ENCODE measurements at places on chromosomes 6 and 20.

- DNase-seq: no peak
Observed at GRCh38 chr6:74431873-74432580, 736.0 kb downstream of the CD109 start.

DNA sequence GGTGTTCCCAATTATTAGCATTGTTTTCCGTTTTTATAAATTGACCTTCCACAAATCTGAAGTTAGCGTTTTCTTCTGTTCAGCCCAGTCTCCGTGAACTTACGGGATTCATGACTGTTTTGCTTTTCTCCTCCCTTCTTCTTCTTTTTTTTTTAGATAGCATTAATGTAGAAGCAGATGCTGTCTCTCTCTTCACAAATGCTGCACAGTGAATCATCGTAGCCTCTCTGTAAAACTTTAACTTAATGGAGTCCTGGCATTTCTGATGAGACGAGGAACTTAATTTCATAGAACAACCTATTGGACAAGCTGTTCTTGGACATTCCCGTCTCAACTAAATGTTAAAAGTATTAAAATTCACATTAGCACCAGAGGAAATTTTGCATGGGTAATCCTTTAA lies 138.0 kb upstream of the EEF1E1 start:
- DNase-seq: no peak

DNA sequence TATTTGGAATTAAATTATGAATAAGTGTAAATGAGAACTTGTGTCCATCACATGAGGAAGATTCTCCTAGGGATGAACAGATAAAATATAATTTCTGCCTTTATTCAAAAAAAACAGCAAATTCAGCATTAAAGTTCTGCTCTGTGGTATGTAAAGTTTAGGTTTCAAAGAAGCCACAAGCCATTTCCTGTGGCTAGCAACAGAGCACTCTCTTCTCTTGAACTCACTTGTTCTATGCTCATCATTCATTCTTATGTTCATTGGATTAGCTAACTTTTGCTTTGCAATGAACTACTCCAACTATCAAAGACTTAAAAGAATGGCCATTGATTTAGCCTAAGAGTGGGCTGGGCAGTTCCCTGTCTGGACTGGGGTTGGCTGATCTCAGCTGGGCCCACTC lies 20.8 kb upstream of the SNRPB2 start:
- DNase-seq: peak; percentile 28

DNA sequence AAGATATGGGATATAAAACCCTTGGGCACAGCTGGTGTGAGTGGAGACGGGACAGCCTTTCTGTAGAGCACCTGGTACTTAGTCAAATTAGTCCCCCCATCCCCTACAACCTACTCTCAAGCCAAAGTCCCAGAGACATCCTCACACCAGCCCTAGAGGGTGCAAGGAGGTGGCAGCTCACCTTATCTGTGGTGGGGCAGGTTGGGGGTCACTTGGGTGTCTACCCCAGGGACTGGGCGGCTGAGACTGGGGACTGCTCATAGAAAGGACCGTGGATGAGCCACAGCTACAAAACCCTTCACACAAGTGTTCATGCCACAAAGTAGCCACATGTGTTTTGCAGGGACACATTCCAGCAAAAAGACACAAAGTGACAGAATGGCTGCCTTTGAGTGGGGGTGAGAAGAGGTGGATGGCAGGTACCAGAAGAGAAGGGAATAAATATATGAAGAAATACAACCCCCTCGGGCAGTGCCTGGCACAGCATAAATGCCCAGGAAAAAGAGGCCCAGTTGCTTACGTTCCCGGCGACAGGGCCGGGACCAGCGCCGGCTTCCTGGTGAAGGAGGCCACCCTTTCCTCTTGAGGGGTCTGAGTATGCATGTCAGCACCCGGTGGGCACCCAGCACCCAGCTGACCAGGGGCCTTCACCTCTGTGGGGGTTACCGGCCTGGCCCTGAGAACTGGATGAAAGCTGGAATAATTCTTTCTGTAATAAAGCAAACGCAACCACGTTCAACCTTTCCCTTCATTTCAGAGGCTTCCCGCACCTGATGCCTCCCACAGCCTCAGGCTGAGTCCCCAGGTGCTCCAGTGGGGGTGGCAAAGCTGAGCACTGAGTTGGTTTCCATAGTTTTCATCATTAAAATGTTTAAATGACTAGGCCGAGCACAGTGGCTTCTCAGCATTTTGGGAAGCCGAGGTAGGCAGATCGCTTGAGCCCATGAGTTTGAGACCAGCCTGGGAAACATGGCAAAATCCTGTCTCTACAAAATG lies 14.4 kb upstream of the CEBPB start:
- no peak for DNase-seq

- DNase-seq: no peak
Observed at GRCh38 chr6:151288712-151289398, 49.1 kb downstream of the AKAP12 start.

- no peak for DNase-seq
Observed at GRCh38 chr6:35023091-35024000, 117.8 kb downstream of the TCP11 start.

GRCh38 chr6:14690120-14691056 lies 555.5 kb upstream of the JARID2 start:
- DNase-seq: no peak

- DNase-seq: no peak
Observed at GRCh38 chr20:35395728-35396127, 16.0 kb downstream of the UQCC1 start.

- no peak for DNase-seq
Observed at GRCh38 chr20:48035961-48036731, 250.9 kb upstream of the SULF2 start.

DNA sequence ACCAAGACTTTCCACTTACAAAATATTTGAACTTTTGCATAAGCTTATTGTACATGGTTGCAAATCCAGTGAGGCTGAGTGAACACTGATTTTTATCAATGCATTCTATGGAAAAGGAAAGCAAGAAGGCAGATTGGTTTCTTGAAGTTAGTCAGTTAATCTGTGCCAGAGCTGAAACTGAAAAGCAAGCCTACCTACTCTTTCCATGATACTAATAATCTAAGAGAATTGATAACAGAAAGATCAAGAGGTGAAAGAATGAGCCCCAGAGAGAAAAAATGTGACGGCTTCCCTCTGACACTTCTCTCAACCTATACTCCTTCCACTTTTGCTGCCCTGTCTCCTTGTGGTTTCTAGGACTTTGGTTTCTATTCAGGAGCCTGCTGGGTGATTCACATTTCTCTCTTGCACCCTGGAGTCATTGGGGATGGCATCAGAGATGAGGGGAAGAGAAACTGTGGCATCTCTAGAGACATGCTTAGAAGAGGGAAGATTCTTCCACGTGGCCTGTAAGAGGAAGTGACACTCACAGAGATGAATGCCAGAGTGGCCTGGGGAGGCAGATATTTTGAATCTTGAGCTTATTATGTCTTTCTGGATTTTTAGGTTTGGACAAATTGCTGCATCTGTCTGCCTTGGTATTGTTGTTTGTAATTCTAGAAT lies 158.6 kb upstream of the RIMS1 start:
- no peak for DNase-seq

GRCh38 chr6:95127261-95127660 lies 450.1 kb upstream of the MANEA start:
- no peak for DNase-seq

DNA sequence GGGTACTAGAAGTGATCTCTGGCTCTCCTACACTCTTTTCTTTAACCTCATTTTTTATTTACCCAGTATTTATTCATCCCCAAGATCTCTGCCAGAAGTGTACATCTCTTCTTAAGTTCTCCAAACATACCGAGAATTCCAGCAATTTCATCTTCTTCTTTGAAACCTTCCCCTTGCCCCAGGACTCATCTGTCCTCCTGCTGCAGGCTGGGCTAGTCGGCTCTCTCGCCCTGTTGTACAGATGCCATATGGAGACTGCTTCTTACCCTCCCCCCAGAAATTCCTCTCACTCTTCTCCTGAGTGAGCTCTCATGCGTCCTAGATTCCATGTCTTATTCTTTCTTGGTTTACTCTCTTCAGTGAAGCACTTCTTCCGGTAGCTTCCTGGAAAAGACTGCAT lies 21.9 kb upstream of the PNRC1 start:
- DNase-seq: no peak

- DNase-seq: no peak
Observed at GRCh38 chr6:70163795-70164194, 139.1 kb downstream of the COL9A1 start.

DNA sequence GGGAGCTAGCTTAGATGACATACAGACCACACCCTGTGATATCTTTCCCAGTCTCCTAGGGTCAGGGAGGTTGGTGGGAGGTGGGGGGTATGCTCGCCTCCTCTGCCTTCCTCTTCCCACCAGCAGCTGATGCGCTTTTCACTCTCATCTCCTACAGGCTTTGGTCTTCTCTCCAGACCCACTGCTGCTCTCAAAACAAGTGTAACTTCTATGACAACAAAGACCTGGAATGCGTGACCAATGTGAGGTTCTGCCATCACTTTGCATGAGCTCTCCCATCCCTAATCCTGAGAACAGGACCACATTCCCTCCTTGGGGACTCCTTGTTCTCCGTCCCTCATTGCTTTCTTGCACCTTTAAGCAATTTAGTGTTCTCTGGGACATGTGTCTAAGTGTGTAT lies 2.7 kb downstream of the CTSA start:
- no peak for DNase-seq

DNA sequence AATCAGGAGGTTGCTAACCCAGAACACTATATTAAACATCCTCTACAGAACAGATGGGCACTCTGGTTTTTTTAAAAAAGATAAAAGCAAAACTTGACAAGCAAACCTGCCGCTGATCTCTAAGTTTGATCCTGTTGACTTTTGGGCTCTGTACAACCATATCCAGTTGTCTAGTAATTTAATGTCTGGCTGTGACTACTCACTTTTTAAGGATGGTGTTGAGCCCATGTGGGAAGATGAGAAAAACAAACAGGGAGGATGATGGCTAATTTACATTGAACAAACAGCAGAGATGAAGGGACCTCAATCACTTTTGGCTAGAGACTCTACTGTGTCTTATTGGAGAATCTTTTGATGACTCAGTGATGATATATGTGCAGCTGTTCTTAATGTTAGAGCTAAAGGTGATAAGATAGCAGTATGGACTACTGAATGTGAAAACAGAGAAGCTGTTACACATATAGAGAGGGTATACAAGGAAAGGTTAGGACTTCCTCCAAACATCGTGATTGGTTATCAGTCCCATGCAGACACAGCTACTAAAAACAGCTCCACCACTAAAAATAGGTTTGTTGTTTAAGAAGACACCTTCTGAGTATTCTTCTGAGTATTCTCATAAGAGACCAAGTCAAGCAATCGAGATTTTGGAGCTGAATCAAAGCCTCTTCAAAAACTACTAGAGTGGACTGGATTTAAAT lies 201.2 kb upstream of the SHLD1 start:
- peak; percentile 53 for DNase-seq

GRCh38 chr6:4371207-4371921 lies 236.0 kb upstream of the ECI2 start:
- peak; percentile 30 for DNase-seq

DNA sequence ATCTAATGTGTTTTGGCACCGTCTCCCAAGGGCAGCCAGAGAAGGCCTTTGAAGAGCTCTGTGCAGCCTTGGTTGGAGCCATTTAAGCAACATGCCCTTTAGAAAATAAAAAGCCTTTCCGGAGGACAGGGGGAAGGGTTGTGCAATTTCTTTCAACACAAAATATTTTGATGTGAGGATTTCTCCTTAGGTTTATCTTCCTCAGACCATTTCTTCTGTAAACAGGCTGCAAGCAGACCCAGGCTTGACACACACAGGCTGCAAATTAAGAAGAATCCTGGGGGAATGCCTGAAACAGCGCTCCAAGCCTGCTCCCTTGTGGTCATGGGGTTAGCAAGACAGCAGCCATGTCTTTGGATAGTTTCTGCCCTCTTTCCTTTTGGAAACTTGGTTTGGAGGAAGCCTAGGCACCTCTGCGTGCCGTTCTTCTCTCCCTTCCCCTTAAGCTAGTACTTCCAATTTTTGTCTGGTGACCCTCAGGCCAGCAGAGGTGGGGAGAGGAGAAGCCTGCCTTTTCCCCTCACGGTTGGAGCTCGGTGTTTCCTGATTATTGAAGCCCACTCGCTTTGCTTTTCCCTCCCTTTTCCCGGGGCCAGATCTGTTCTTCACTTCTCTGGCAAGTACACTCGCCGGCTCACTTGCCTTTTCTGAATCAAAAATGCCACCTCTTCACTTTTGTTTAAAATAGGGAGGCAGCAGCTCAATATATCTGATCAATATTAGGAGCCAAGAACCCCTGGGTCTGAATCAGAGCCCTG lies 39.6 kb upstream of the NOX3 start:
- DNase-seq: peak; percentile 4

GRCh38 chr20:25239387-25240370 lies 8.2 kb upstream of the PYGB start:
- no peak for DNase-seq

GRCh38 chr6:94045099-94045829 lies 625.9 kb upstream of the EPHA7 start:
- DNase-seq: no peak

DNA sequence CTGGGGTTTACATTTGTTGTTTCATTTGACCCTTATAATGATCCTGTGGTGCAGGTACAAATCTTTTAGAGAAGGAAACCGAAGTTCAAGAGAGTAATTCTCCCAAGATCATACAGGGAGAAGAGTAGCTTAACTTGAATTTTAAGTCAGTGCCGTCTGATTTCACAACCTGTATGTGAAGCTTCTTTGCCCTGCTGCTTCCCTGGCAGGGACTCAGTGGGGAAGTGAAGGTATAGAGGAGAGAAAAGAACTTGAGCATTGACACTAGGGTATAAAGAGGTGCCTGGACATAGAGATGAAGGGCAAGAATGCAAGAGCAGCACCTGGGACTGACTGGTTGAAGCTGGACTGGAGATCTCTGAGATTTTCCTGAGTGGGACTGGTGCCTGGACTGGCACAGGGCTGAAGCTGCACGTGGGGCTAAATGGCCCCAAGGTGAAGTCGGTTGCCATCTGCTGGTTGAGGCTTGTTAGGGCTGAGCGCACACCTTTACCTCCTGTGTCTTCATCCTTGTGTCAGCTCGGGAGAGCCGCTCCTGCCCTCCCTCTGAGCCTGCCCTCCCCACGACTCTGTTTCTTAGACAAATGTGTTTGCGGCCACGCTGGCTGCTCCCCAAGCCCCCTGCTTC lies 41.8 kb downstream of the FARS2 start:
- peak; percentile 48 for DNase-seq

GRCh38 chr20:24969186-24970029 lies 20.3 kb downstream of the CST7 start:
- DNase-seq: no peak

DNA sequence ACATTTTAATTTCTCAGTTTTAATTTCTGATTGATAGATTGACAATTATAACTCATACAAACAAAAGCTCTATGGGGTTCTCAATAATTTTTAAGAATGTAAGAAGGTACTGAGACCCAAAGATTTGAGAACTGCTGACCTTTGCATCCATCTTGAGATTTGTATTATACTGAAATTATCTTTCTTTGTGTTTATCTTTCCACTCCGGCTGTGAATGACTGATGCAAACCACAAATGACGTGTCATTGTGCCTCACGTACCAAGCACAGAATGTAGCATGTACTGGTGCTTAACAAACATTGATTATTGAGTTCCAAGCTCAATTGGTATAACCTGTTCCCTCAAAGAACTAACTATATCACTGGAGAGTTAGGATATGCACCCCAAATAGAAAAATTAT lies 152.1 kb upstream of the SMLR1 start:
- peak; percentile 84 for DNase-seq
